GM12891 (cell line): ENCODE measurements at places on chromosomes 6 and 20.

DNA sequence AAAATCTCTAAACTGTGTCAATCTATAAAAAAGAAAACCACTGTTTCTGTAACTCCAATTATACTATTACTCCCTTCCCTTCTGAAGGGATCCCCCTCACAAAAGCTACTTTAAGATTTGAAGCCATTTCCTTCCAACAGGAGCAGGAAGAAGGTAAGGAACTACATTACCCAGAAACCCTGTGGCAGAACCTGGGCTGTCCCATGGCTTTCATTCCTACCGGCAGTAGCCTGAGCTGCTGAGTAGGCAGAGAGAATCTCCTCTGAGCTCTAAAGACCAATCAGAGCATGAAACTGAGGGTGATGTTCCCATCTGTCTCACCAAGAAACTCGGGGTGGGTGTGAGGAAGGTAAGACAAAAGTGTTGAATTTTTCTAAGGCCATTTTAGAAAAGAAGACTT, 108.0 kb upstream of the LRFN2 start:
- DNase-seq = no peak

- no peak for DNase-seq
These were observed 15.1 kb upstream of the PPP1R16B start for GRCh38 chr20:38790200-38791053.

DNA sequence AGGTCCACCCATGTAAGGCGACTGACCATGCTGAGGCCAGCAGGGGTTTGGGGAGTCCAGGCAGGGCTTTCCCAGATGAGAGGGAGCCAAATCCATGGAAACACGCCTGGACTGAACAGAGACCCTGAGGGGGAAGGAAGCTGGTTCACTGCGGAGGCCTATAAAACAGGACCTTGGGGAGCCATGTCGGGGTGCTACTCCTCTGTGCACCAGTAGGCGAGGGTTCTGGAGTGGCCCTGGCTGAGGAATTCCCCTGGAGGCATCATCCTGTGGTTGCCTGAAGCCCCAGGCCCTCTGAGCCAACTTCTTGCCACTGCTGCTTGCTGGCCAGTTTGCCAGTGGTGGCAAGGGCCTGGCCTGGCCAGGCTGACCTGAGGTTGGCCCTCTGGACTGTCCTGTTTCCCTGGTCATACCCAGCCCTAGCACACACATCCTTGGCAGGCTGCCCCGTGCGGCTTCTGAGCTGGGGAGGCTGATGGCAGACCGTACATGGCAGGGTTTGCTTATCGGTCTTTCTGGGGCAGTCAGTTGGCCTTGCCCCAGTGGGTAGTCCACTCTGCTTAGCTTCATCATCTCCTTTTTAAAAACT, 2.2 kb upstream of the LRRN4 start:
- DNase-seq = no peak

DNA sequence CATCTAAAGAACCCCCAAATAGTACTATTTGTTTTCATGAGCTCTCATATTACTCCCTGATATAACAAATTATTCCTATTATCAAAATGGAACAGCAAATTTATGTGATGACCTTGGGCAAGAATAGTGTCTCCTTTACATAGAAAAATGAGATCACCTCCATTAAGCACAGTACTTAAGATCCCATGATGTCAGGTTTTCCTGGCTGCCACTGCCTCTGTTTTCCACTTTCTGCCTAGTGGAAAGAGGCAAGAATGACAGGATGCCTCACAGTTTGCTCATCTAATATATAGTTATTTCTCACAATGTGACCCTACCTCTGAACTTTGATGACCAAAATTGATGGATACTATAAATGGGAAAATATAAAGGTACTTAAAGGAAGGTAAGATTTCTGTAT, 260.1 kb upstream of the SGK1 start:
- no peak for DNase-seq

- DNase-seq = no peak
These were observed 94.8 kb upstream of the SCAF8 start for GRCh38 chr6:154638369-154638768.

- no peak for DNase-seq
These were observed 546.5 kb upstream of the POU3F2 start for GRCh38 chr6:98287876-98288275.

- no peak for DNase-seq
These were observed 467.1 kb downstream of the HDGFL1 start for GRCh38 chr6:23036406-23036983.

- DNase-seq = peak; percentile 84
These were observed 7.1 kb upstream of the PSMG4 start for GRCh38 chr6:3251462-3252314.

DNA sequence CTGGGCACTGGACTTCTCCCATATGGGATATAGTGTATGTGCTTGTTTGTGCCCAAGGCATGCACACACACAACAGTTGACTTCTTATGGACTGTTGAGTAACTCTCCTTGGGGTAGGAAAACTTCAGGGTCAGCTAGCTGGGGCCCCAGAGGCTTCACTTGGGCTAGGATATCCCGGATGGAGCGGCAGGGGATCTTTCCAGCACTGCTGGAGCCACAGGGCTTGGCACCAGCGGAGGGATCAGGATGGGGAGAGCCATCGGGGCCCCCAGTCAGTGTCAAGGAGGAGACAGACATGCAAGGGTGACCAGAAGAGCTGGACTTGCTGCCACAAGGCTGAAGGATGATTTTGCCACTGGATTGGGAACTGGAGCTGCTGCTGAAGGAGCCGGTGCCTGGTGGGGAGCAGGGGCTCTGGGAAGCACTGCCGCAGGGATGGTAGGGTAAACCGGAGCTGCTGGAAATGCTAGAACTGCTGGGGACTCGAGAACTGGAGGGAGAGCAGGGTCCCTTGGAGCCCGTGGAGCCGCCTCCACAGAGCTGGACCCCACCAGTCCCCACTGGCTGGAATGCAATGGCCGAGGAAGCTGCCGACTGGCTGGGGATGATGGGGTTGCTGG, 1.5 kb downstream of the PSORS1C1 start:
- no peak for DNase-seq

DNA sequence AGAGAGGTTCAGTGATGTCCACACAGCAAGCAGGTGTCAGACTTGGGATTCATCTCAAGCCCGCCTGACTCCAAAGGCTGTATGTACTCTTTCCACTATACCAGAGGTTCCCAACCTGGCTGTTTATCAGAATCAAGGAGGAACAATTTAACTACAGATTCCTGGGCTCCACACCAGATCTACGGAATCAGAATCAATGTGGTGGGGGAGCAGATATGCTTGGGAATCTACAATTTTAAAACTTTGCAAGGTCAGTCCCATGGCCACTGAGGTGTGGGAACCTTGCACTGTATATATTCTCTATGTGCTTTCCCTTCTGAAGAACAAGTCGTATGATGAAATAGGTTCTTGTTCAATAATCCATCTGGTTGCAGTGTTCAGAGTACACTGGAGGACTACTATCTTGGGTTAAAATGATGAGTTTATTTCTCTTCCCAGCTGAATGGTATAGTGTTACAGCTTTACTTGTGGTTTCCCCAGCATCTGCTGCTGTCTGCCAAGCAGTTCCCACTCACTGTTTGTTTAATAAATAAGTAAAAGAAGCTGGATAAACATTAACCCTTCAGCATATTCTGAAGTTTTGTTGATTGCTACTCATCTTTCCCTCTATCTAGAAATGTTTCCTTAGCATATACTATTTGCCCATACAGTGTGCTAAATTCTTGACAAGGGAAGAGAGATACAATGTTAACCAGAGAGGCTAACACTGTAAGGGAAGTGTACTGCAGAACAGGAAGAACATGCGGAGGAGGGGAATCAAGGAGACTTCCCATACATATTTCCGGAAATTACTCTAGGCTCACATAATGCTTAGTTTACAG, 9.9 kb downstream of the TTI1 start:
- no peak for DNase-seq

GRCh38 chr6:41557335-41557734, 11.2 kb downstream of the FOXP4 start:
- DNase-seq = no peak

GRCh38 chr6:142372348-142372747, 70.5 kb downstream of the ADGRG6 start:
- no peak for DNase-seq

DNA sequence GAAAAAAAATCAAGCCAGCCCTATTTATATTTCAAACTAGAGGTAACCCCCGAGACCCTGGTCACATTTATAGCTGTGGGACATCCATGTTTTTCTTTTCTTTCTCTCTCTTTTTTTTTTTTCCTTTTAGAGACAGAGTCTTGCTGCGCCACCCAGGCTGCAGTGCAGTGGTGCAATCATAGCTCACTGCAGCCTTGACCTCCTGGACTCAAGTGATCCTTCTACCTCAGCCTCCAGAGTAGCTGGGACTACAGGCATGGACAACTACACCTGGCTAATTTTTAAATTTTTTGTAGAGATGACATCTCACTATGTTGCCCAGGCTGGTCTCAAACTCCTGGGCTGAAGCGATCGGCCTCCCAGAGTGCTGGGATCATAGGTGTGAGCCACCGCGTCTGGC, 12.1 kb downstream of the MAVS start:
- no peak for DNase-seq

GRCh38 chr20:25397096-25397495, 6.5 kb upstream of the ABHD12 start:
- DNase-seq = no peak

GRCh38 chr6:47111685-47112084, 69.6 kb upstream of the ADGRF1 start:
- no peak for DNase-seq

- DNase-seq = peak; percentile 1
These were observed 179.8 kb downstream of the TASP1 start for GRCh38 chr20:13458860-13459451.

- no peak for DNase-seq
These were observed 20.2 kb upstream of the FHL5 start for GRCh38 chr6:96542702-96543101.

DNA sequence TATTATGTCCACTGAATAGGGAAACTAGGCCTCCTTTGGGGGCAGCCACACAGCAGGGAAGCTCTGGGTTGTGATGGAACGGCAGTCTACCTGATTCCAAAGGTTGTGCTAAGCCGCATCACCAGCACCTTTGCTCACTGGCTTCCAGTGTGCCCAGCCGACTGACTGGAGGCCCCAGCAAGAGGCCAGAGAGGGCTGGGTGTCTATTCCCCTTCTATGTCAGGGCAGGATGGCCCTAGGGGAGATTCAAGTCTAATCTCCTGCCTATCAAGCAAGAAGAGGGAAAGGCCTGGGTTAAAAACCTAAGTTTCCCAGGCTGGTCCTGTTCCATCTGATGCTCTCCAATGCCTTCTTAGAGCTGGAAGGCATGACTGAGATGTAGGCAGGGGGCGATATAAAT, 53.6 kb downstream of the JPH2 start:
- no peak for DNase-seq

DNA sequence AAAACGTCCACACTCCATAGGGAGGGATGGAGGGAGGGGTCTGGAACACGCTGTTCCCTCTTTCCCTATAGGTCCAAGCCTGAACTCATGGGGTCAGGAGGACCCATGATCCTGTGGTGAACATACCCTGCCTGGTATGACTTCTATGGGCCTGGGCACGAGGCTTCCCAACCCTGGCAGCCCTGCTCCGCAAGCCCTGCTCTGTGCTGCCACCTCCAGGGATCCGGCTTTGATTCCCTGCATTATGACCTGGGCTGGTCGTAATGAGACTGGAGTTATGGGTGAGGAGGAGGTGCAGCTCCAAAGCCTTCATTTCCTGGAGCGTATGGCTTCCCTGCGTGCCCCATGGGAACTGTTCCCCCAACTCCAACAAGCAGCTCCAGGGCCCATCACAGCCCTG, 54.9 kb downstream of the CDH22 start:
- no peak for DNase-seq

GRCh38 chr6:3247255-3248146, 11.2 kb upstream of the PSMG4 start:
- no peak for DNase-seq

- no peak for DNase-seq
These were observed 41.2 kb downstream of the PDSS2 start for GRCh38 chr6:107418118-107418517.

DNA sequence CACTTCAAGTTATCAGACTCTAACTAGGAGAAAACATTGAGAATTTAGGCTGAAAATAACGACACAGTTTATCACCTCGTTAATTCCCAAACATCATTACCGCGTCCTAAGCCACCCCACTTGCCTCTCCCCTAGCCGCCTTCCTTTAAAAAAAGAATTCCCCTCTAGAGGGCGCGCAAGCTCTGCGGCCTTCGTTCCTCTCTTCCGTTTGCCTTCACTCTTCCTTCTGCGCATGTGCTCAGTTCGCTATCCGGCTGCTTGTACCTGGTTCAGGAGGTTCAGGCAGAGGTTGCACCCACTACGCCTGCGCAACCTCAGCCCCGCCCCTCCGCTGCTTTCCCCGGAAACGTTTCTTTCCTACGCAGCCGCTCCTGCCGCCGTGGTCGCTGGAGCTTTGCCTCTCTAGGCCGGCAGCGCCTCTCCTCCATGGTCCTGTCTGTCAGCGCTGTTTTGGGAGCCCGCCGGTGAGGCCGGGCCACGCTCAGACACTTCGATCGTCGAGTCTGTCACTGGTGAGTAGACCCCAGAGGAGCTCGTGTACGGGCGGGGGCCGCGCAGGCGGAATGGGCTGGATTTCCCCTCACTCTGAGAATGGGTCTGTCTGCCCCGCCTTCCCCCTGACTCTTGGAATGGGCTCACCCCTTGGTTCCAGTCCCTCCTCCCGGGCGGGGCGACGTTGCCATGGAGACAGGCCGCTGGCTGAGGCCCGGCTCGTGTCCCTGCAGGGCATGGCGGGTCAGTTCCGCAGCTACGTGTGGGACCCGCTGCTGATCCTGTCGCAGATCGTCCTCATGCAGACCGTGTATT, at the start of gene SYS1:
SYS1 (plus strand) TSS at position 353 of the 807 bp plus-strand sequence; CDS start at position 729, 376 bp downstream.
- DNase-seq = peak; percentile 82

DNA sequence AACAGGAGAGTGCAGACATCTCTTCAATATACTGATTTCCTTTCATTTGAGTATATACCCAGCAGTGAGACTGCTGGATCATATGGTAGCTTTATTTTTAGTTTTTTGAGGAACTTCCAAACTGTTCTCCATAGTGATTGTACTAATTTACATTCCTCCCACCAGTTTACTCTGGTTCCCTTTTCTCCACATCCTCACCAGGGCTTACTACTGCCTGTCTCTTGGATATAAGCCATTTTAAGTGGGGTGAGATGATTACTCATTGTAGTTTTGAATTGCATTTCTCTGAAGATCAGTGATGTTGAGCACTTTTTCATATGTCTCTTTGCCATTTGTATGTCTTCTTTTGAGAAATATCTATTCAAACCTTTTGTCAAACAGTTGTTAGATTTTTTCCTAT, 64.9 kb upstream of the HMGCLL1 start:
- no peak for DNase-seq
